ENCODE measurements at places on chromosomes 2 and 18.
A peak's percentile ranks its signal among the peaks of the same experiment; 100 is the strongest.

GRCh38 chr18:44729631-44730101 lies 49.0 kb downstream of the SETBP1 start:
- no peak for DNase-seq

- DNase-seq = peak; percentile 40
These were observed 957.1 kb upstream of the CHAC2 start for GRCh38 chr2:52810460-52810859.

DNA sequence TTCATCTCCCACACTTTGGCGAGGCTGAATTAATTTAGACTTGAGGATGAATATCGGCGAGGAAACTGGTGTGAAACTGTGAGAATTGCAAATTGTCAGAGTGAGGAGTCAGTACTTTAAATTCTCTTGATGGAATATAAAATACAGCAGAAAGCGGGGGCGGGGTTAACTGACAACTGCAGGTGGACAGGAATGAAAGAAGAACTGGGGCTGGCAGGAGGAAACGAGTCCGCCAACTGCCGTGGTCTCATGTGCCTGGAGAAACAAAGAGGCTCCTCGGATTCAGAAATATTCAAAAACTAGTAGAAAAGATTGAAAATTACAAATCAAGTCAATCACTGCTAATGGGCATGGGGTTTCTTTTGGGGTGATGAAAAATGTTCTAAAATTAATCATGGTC lies 44.3 kb downstream of the MOGAT1 start:
- no peak for DNase-seq

DNA sequence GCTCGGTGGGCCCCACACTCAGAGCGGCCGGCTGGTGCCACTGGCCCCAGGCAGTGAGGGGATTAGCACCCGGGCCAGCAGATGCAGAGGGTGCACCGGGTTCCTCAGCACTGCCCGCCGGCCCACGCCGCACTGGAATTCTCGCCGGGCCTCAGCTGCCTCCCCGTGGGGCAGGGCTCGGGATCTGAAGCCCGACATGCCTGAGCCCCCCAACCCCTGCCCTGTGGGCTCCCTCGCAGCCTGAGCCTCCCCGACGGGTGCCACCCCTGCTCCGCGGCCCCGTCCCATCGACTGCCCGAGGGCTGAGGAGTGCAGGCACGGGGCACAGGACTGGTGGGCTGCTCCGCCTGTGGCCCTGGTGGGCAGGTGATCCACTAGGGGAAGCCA lies 37.6 kb upstream of the TWSG1 start:
- no peak for DNase-seq

GRCh38 chr18:5944448-5944847 lies 49.1 kb upstream of the TMEM200C start:
- DNase-seq = no peak

DNA sequence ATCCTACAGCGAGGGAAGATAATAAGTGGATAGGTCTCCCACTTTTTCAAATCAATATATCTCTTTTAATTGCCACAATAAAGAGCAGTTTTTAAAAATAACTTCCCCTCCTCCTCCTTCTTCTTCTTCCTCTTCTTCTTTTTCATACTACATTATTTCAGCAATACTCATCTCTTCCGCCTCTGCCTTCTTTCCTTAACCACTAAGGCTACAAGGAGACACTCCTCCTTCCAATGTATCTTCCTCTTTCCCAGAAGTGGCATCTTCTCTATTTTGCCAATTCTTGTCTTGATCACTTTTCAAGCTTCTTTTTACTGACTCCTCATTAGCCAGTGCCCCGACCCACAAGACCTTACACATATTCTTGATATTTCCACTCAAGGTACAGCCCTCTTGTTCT lies 546.6 kb upstream of the CHAC2 start:
- no peak for DNase-seq

DNA sequence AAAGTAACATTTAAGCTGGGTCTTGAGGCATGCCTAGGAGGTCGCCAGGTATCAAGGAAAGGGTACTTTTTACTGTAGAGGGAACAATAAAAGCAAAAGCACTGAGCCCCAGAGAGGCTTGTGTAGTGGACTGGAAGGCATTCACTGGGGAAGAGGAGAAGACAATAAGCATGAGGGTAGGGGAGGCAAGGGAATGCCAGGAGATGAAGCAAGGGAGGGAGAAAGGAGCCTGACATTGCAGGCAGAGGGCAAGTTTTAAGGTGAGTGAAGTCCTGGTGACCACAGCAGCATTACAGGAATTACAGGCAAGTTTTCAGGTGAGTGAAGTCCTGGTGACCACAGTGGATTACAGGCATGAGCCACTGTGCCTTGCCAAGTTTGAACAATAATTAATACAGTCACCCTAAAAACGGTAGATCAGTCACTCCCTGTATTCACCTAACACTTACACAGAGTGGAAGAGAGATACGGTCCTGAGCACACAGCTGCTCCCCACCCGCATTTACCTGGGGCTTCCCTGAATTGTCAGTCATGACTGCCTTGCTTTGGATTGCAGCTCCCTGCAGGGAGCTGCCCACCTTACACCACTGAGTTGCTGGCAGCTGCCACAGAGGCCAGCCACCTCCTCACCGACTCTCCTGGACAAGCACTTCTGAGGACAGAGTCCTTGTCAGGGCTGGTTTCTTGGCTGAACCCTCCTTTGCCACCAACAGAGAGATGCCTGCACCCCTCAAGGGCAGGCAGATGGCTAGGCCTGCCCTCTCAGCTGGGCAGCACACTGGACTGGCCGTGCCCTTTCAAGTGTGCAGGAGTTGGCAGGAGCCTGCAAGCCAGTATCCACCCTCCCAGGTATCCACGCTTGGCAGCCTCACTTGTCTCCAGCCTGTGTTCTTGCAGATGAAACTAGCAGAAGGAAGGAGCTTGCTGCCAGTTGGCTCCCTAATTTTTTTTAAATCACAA lies 153.2 kb upstream of the MSH6 start:
- no peak for DNase-seq

- no peak for DNase-seq
These were observed 99.0 kb downstream of the MBD2 start for GRCh38 chr18:54125429-54125828.

DNA sequence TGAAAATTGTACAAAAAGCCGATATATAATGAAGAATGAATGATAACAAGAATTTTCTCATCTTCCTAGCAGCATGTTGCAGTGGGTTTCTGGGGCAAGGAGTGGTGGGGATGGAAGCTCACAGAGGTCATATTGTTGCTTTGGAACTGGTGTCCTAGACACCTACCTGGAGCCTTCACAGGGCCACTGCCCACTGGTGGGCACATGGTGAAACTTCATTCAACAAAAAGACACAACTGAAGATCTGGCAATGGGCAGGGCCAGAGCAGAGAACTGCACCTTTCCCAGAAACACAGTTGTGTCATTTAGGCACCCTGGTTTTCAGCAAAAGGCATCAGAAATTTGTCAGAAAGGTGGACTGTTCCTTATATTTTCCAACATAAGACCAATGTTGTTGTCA lies 115.3 kb downstream of the FHOD3 start:
- DNase-seq = peak; percentile 8

- no peak for DNase-seq
These were observed 121.8 kb downstream of the MEMO1 start for GRCh38 chr2:31889044-31889443.

GRCh38 chr18:12593866-12594265 lies 64.0 kb downstream of the SPIRE1 start:
- no peak for DNase-seq

GRCh38 chr2:151902829-151903228 lies 74.6 kb upstream of the ARL5A start:
- DNase-seq = no peak

DNA sequence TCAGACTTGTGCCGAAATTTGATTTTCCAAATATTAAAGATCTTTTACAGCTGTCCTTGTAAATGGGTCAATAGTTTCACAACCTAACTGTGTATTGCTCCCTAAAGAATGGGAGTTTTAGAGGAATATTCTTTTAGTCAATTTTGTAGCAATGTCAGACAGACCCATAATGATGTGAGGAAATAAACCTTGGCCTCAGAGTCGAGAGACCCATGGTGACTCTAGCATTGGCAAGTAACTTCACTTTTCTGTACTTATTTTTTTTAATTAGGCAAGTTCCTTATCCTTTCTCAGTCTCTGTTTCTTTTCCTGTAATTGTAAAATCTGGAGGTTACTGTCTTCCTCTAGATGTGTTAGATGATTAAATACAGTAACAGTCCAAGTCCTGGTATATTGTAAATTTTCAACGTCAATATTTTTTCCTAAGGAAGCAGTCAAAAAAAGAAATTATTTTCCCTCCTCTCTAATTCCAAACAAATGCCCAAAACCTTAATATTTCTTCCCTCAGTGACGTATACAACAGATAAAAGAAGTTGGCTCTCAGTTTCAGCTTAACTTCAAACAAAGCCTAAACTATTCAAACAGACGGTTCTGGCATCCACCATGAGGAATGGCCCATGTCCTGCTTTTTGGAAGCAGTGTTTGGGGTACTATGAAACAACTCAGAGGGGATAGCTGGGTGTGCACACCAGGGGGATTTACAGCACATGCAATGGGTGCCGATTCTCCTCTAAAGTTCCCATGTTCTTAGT lies 466.7 kb downstream of the TNS1 start:
- no peak for DNase-seq

DNA sequence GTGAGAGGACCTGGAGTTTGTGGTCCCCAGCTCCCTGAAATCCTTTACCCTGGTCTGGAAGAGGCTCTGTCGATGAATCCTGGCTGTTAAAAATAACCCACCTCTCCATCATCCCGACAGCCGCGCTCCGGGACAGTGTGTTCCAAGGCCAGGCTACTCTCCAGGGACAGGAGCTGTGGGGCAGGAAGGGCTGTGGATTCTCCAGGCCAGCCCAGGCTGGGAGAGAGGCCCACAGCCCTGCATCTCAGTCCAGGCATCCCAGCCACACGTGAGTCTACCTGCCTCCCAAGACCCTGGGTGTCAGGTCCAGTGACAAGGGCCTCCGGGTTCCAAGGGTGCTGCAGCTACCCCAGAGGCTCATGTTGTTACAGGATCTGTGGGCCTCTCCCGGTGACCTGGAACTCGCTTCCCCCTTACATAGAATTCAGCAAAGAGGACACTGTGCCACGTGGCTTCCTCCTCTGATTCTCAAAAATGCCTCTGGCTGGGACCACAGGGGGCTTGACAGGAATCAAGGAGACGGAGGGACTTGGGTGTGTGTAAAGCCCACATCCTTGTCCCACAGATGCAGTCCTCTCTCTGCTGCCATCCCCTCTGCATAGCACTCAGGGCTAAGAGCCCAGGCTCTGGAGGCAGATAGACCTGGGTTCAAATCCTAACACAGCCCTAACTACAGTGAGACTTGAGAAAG lies 17.3 kb downstream of the ADRA2B start:
- no peak for DNase-seq

DNA sequence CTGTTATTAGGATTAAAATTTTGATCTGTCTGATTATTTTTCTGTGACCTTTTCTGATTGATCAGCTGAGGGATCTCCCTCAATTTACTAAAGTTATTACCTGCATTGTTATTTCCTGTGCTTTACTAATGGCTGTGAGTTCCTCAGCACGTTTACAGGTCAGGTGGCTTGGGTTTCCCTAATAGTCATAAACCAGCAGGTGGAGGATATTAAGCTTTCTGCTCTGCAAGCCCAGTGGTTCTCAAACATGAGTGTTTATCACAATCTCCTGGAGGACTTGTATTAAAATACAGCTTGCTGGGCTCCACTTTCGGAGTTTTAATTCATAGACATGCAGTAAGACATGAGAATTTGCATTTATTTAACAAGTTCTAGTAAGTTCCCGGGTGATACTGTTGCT lies 22.4 kb upstream of the UGP2 start:
- no peak for DNase-seq

GRCh38 chr2:127149384-127149783 lies 42.4 kb upstream of the BIN1 start:
- DNase-seq = peak; percentile 31

- DNase-seq = no peak
These were observed 276.3 kb downstream of the AFF3 start for GRCh38 chr2:99865818-99866676.

DNA sequence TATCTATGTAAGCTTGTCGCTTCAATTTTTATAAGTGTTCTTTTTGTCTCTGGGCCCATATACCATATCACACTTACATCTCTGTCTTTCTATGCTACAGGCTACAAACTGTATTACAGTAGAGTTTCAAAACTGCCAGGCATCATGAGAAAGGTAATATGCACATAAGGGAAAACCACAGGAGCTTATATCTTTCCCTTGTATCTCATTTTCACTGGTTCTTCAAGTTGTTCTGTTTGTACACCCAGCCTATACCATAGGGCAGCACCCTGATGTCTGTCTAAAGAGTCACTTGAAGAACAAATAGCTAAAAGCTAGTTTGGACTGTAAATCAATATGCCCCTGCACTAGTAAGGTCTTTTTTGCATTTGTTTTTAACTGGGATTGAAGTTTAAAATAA lies 366.7 kb downstream of the FIGN start:
- DNase-seq = no peak

GRCh38 chr2:88181511-88181910 lies 11.4 kb downstream of the THNSL2 start:
- peak; percentile 11 for DNase-seq

GRCh38 chr2:138676619-138677021 lies 103.6 kb downstream of the NXPH2 start:
- DNase-seq = peak; percentile 79

- DNase-seq = no peak
These were observed 2.7 kb upstream of the DTYMK start for GRCh38 chr2:241689306-241689705.

DNA sequence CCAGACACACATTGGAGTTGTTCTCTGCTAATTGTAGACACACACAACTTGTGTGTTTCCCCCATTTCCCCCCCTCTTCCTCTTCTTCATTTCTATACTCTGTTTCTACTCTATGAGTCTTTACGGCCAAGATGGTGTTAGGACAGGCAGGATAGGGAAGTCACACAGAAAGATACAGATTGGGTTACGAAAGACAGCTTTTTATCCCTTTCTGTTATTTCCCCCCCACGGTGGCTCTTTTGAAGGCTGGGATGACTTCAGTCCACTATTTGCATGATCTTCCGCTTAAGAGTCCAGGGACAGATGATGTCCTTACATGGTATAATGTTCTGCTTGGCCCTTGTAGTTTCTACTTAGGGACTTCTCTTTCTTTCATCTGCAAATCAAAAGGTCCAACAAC lies 1.6 kb upstream of the EMILIN2 start:
- no peak for DNase-seq

DNA sequence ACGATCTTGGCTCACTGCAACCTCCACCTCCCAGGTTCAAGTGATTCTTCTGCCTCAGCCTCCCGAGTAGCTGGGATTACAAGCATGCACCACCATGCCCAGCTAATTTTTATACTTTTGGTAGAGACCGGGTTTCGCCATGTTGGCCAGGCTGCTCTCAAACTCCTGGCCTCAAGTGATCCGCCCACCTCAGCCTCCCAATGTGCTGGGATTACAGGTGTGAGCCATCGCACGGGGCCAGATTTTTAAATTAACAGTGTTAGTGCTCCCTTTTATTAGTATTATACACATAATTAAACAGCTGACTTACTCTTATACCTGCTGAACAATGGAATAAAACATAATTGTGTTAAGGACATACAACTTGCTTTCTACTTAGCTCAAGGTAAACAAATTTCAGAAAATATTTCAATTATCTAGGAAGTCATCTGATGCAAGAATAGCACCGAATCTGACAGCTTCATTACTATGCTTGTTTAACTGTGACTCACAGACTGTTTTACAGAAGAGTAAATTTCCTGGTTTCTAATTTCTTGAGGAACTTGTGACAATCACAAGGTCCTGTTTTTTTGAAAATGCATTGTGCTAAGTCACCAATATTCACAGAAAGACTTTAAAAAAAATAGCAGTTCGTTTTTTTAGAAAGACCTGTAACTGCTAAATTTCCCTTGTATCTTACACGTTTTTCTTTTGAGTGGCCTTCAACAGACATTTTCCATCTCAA lies 51.2 kb downstream of the SPIRE1 start:
- peak; percentile 72 for DNase-seq

- DNase-seq = no peak
These were observed 243.6 kb downstream of the HDAC4 start for GRCh38 chr2:239157269-239157668.
